Dorsolateral prefrontal cortex (tissue), 122 donors: ENCODE measurements at places on chromosomes 6 and 20.

GRCh38 chr6:129901910-129902309 is 40.8 kb upstream of the TMEM244 start:
- DNase-seq: no peak

- no peak for DNase-seq
Measured at GRCh38 chr6:138869398-138869797, 73.5 kb downstream of the ECT2L start.

DNA sequence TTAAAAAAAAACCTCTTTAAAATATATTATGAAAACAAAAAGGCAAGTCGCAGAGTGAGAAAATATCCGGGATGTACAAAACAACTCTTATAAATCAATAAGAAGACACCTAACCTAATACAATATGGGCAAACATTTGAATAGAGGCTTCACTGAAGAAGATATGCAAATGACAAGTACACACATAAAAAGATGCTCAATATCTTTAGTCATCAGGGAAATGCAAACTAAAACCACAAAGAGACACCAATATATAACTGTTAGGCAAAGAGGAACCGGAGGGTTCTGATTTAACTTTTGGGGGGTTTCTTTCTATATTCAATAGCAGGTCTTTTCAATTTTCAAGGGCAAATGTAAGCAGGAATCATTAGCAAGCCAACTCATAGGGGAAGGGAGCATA is 480.7 kb upstream of the SPTLC3 start:
- no peak for DNase-seq

DNA sequence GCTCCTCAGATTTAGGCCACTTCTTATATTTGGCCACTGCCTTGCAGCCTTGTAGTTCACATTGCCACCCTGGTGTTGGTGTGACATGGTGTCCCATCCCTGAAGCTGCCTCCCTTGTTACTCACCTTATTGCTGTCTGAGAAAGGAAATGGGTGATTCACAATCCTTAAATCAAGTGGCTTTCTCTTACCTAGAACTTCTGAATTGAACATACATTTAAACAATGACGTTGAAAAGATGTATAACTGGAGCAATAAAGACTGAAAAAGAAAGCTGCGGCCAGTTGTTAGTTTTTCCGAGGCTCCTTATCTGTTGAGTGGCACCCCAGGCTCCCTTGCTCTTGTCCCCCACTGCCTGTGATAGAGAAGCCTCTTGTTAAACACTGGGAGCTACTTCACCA is 28.8 kb upstream of the GNRH2 start:
- no peak for DNase-seq

DNA sequence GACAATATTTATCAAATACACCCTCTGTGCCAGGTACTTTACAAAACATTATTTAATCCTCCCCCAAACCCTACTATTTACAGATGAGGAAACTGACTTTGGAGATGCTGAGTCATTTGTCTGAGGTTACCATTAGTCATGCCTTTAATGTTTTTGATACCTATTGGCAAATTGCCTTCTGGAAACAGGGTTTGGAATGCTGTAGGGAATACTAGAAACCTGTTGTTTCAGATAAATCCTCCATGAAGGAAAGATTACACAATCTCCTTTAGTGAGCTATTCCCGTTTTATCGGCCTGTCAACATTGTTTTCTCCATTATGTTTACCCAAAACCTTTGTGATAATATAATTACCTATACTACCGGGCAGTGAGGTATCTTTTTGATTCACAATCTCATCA is 93.6 kb upstream of the ADGRF1 start:
- no peak for DNase-seq

DNA sequence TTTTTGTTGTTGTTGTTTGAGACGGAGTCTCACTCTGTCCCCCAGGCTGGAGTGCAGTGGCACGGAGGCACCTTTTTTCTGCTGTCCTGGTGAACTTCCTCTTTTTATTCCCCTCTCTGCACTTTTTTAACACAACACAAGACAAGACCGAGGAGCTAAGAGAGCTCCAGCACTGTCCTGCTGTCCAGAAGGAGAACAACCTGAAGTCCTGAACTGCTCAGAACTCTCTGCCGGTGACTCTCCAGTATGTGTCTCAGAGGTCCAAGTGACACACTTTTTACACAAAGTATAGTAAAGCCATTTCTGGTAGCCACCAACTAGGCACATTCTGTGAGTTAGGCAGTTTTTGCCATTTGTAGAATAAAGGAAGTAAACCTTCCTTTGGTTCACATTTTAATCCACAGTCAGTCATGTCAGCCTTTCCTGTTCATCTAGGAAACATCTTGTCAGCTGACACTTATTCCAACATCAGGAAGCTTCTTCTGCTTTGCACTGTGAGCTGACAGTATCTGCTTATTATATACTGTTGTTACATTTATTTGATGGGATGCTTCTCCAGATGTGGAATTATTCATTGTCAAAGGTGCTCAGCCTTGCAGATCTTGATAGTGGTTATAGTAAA is 28.1 kb upstream of the TXNDC5 start:
- DNase-seq: no peak

DNA sequence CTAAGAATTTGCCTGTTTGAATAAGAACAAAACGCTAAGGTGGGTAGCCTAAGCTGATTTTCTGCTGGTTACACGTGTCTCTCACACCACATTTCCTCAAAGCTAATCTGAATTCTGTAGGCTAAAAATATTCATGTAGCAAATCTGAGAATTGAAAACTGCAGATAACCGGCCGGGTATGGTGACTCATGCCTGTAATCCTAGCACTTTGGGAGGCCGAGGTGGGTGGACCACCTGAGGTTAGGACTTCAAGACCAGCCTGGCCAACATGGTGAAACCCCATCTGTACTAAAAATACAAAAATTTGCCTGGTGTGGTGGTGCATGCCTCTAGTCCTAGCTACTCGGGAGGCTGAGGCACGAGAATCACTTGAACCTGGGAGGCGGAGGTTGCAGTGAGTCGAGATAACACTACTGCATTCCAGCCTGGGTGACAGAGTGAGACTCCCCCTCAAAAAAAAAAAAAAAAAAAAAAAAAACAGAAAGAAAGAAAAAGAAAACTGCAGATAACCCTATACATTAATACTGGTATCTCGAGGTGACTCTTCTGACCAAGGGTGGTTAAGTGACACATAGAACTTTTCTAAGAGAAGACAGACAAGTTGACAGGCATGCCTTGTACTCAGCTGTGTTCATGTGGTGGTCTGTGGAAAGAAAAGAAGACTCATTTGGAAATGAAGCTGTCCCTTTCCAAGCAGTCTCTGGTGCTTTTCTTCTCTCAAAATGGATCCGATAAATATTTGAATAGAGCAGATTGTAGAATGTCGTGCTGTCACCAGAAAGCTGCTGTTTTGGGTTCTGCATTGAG is 24.7 kb upstream of the ASXL1 start:
- DNase-seq: no peak

DNA sequence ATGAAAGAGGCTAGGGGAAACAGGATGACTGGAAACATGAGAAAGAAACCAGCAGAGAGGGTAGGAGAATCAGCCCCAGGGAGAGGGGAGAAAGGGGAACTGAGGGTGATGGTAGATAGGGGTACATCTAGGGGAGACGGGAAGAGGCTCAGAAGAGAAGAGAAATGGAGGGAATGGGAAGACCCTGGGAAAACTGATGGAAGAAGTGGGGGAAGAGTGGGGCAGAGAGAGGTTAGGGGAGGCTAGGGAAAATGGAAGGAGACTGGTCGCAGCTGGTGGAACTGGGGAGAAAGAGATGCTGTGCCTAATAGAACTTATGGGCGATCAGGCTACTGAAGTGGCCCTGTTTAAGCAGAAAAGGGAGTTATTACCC is 548 bp downstream of the PROCR start:
- no peak for DNase-seq

DNA sequence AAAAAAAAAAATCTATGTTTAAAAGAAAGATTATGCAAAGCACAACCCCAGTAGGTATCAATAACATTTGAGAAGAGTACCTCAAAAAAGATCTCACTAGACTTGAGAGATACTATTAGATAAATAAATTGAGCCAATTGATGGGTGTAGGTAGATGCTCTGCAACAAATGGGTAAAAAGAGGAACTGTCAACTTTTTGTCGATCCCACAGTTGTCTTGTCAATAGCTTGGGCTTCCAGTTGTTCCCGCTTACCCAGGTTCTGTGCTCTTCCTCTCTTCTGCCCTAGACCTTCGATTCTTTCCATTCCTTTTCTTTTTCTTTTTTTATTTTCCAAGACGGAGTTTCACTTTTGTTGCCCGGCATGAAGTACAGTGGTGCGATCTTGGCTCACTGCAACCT is 226.9 kb downstream of the SOX4 start:
- DNase-seq: no peak

DNA sequence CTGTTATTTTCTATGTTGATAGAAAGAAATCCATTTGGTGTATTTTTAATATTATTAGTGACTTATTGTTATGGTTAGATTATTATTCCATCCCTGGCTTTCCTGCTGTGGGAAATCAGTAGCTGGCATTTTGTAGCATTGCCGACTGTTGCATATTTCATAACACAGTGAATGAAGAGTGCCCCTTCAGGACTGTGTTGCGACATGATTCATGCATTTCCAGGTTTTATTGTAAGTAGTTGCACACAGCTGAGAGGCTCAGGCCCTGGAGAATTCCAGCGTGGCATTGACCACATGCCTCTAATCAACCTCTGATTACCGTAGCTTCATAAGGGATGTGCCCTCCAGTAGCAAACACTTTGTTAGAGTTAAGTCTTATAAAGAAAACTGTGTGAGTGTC is 263.9 kb downstream of the FARS2 start:
- DNase-seq: no peak

- no peak for DNase-seq
Measured at GRCh38 chr6:47733879-47734558, 35.6 kb downstream of the ADGRF4 start.

- no peak for DNase-seq
Measured at GRCh38 chr6:82111818-82112217, 135.7 kb downstream of the IBTK start.

- DNase-seq: no peak
Measured at GRCh38 chr6:6384520-6384919, 64.1 kb upstream of the F13A1 start.

DNA sequence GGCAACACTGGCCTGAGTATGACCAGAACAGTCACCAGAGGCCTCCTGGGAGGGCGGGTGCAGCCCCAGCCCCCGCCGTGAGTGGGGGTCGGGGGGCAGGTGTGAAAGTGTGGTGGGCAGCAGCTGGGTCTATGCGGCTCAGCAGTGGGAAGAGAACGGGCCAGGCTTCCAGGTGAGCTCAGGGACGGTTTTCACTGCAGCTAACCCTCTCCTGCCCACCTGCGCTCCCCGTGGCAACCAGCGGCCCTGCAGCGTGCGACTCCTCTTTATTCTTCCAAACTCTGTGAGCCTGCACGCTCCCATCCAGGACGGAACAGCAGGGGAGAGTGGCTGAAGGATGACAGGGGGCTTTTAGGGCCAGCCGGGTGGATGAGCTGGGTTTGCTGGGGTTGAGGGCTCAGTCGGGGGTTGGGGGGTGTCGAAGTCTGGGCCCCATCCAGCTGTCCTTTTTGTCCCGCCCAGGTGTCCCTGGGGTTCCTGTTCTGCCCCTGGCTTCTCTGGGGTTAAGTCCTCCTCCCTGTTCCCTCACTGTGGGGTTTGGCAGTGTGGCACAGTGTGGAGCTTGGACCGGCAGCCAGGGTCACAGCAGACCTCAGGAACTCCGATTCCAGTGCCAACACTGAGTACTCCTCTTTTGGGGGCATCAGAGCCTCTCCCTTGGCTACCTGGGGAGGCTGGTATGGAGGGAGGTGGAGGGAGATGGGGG is 859 bp upstream of the BIRC7 start:
- DNase-seq: no peak

DNA sequence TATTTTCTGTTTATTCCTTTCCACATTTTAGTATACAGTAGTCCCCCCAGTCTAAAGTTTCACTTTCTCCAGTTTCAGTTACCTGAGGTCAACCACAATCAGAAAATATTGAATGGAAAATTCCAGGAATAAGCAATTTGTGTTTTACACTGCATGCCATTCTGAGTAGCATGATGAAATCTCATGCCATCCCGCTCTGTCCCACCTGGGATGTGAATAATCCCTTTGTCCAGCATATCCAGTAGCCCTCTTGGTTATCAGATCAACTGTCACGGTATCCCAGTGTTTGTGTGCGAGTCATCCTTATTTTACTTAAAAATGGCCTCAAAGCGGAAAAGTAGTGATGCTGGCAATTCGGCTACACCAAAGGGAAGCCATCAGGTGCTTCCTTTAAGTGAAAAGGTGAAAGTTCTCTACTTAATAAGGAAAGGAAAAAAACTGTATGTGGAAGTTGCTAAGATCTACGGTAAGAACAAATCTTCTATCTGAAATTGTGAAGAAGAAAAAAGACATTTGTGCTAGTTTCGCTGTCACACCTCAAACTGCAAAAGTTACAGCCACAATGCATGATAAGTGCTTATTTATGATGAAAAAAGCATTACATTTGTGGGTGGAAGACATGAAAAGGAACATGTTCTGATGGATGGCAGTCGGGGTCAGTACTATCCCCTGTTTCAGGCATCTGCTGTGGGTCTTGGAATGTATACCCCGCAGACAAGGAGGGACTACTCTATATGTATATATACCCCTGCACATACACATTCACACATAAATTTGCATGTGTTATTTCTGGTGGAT is 11.3 kb downstream of the NOX3 start:
- DNase-seq: no peak

DNA sequence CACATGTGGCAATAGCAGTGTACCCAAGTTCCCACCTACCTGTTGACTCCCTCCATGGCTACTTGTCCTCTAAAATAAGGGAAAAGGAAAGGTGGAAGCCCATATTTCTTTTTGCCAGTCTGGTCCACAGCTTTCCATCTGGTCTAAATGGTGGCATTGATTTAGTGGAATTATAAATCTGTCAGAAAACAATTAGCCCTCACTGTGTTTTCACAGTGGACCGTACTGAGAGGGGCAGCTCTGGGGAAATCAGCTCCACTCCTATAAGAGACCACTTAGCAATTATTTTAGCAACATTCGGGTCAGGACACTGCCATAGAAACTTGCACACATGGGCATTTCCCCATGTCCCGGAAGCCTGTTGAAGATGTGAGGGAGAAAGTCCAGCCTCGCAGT is 653.4 kb upstream of the MARCKS start:
- DNase-seq: no peak

- DNase-seq: no peak
Measured at GRCh38 chr6:4941782-4942672, 61.8 kb downstream of the RPP40 start.

DNA sequence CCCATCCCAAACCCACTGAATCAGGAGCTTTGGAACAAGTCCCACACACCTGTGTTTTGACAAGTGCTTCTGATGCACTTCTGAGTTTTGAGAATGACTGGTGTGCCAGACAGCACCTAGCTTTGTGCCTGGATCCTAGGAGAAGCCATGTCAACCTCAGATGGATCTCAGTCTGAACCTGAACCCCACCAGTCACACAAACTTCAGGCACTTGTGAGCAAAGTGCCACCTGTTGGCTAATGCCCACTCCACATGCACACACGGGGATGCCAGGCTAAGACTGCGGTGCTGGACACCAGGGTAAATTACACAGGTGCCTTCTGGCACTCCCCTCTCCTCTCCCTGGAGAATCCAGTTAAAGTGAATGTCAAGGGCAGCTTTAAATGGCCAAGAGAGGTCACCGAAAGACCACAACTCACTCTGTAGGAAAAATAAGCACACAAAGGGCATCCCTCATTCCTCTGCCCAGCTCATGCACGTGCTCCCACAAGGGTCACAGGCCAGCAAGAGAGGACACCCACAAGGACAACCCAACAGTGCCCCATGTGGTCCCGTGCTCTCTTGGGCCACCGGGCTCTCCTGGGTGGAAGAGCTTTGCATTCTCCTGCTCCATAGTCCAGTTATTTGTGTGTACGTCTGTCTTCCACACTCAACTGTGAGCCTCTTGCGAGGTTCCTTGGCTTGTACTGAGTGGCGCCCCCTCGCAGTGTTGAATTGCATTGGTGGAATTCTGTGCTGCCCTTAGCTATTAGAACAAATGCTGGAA is 45.6 kb downstream of the TAF8 start:
- DNase-seq: no peak

- no peak for DNase-seq
Measured at GRCh38 chr20:44198872-44199271, 11.7 kb downstream of the OSER1 start.
